Pulmonary artery endothelial cell (primary cell): ENCODE measurements at places on chromosomes 7 and 10. TPM values are rescaled to one million over a fixed set of nuclear protein-coding genes. Genes with fewer than 3 reads are reported as not detected.

The SOSTDC1 gene
- total RNA-seq: not detected in 2 replicates

The GPNMB gene
- 0.35 and 0.59 TPM in 2 replicates for total RNA-seq

The AOAH gene
- total RNA-seq: not detected in 2 replicates

The GPR141 gene
- total RNA-seq: not detected in 2 replicates

The PTF1A gene
- not detected in 2 replicates for total RNA-seq

The OPN1SW gene
- total RNA-seq: not detected in 2 replicates

The ZNF239 gene
- total RNA-seq: 1.1 and 2.2 TPM in 2 replicates

GRCh38 chr10:80168679-80169380 lies 36.3 kb downstream of the PLAC9 start:
- no peak for DNase-seq

DNA sequence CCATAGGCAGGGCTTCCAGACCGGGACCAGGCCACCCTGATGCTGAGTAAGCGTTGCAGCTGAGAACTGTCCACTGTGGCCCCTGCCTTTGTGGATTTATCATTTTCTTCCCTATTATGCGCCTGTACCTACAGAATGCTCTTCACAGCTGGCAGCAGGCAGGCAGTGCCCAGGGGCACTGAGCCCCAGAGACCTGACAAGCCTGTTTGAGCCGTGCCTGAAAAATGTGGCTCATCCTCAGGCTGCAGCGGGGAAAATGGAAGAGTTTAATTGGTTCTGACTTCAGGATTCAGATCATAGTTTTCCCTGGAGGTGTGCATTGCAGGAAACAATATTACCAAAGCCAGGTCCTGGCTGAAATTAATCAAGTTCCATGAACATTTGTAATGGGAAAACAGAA lies 200.2 kb downstream of the ZNF438 start:
- no peak for DNase-seq

DNA sequence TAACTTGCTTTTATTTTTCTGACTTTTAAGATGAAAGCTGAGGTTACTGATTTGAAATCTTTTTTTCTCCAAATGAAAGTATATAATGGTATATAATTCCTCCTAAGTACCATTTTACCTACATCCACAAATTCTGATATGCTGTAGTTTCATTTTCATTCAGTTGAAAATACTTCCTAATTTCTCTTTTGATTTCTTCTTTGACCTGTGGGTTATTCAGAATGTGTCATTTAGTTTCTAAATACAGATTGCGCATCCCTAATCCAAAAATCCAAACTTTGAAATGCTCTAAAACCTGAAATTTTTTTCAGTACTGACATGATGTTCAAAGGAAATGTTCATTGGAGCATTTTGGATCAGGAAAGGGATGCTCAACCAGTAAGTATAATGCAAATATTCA lies 168.7 kb downstream of the CELF2 start:
- DNase-seq: no peak

- DNase-seq: no peak
These were observed 20.6 kb upstream of the CHCHD3 start for GRCh38 chr7:133102276-133103060.

DNA sequence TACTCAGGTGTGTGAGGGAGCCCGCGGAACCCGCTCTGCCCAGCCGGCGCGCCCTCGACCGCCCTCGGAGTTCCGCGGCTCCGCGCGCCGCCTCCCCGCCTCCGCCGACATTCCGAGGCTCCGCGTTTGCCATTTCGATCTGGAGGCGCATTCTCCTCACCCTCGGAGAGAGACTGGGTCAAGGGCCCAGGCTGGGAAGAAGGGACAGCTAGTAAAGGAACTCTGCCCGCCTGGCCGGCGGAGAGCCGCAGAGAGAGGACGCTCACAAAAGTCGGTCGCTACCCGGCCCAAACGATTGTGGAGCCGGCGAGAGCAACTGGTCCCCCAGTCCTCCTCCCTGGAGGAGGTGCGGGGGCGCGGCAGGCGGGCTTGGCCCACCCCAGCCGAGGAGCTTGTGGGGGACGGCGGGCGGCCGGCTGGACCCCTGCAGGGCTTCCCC lies 74.5 kb upstream of the LEP start:
- DNase-seq: no peak

- DNase-seq: no peak
These were observed 151.9 kb downstream of the CHRM2 start for GRCh38 chr7:137020351-137020750.

- no peak for DNase-seq
These were observed 65.5 kb upstream of the SRPK2 start for GRCh38 chr7:105454095-105454747.

DNA sequence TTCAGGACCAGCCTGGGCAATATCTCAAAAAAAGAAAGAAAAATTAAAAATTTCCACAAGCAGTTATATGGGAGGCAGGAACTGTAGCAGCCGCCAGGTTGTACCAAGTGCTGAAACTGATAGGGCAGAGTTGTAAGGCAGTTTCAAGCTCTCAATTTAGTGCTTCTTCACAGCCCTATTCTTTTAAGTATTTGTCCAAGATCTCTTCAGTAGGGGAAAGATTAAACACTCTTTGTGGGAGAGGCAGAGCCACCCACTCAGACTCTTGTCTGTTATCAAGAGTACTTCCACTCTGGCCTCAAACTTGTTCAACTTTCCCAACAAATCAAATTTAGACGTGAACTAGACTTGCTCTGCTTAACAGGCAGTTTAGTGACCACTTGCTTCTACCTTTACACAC lies 228.7 kb downstream of the REEP3 start:
- DNase-seq: no peak

DNA sequence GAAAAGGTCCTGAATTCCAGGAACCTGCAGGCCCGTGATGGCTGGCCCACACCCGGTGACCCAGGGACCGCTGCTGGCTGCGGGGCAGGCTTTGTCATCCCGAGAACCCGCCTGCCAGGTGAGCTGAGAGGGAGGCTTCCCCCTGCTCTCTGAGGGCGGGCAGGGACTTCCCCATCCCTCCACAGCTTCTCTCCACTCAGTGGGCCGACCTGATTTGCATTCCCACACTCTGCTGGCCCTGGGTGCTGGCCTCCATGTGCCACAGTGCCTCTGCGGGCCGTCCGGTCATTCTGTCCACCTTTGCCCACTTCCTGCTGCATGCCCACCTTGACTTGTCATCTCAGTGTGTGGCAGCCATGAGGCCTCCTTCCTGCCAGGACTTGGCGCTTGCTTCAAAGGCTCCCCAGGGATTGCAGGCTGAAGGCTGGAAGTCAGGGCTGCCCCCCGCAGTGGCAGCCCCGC lies 35.3 kb downstream of the PALD1 start:
- no peak for DNase-seq

GRCh38 chr10:28997734-28998133 lies 291.1 kb upstream of the LYZL1 start:
- no peak for DNase-seq

- DNase-seq: no peak
These were observed 238.5 kb downstream of the ZMYND11 start for GRCh38 chr10:373526-374309.

GRCh38 chr10:58642283-58642682 lies 129.6 kb downstream of the BICC1 start:
- DNase-seq: no peak

DNA sequence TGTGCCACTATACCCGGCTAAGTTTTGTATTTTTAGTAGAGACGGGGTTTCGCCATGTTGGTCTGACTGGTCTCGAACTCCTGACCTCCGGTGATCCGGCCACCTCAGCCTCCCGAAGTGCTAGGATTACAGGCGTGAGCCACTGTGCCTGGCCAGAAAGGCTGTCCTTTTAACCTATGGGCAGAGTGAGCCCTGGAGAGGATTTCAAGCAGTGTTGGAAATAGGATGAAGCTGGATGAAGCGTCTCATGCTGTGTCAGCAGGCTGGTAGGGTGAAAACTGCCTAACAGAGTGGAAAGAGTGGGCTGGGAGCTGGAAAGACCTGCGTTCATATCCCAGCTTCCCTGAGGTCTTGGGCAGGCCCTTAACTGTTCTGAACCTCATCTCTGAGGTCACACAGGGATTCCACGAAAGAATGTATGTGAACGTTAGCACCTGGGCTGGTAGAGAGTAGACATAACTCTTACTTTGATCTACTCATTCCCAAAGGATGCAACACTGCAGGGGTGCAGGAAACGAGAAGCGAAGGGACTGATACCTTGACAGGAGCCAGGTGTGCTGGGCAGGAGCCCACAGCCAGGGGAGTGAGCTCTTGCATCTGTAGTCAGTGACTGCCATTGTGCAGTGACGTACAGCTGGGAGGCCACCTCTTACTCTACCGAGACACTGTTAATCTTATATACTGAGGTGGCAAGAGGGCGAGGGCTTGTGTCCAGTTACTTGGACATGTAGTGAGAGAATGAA lies 34.1 kb downstream of the WBP1L start:
- no peak for DNase-seq

- no peak for DNase-seq
These were observed 224.8 kb upstream of the LYZL1 start for GRCh38 chr10:29063806-29064644.
